ENCODE measurements at places on chromosomes 13 and 19.

- DNase-seq: no peak
These were observed 60.6 kb downstream of the CDADC1 start for GRCh38 chr13:49308097-49308875.

- DNase-seq: no peak
These were observed 216.3 kb upstream of the ZNF507 start for GRCh38 chr19:32129141-32129540.

DNA sequence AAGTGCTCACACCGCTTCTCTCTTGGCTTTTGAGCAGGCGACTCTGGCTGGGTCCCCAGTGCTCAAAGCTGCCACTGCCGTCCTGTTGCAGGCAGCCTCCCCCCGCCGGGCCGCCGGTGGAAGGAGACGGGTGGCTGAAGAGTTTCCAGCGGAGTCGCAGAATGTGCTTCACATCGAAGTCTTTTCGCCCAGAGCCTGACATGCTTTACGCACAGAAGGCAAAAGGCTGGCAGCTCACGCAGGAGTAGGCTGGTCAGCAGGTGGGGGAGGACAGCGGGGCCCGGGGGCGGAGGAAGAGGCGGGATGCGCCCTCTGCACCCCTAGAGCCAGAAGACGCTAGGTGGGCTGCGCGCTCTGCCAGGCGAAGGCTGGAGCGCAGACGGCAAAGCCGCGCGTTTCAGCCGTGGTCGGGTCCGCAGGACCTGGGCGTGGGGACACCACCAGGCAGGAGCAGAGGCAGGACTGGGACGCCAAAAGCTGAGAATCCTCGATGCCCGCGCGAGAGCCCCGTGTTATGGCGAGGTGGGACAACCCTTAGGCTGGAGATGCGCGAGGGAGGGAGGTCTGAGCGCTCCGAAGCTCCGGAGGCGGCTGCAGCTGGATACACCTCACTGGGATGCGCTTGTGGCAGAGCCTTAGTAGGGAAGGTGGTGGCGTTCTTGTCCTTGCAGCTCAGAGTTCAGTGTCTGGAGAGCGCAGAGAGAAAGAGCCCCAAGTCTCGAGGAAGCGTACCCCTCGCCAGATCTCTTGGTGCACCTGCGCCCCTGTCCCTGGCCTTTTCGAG lies at the start of gene ATXN8OS:
ATXN8OS (plus strand) TSS at position 329 of the 784 bp plus-strand sequence.
- no peak for DNase-seq

DNA sequence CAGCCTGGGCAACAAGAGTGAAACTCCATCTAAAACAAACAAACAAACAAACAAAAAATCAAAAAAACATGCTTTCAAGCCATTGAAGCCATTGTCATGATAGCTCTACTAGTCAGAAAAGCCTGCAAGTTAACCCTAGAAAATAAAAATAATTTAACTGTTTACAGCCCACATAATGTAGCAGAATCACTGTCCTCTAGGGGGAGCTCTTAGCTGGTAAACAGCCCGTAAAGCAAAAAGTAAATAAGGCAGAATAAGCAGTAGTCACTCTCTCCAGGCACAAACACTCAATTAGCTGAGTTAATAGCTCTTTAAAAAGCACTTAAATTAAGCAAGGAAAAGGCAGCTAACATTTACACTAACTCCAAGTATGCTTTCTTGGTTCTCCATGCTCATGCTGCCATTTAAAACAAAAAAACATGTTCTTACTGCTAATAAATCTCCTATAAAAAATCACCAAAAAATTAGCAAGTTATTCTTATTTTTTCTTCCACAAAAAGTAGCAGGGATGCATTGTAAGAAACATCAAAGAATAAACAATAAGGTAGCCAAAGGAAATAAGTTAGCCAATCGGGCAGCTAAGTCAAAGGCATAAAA lies 11.3 kb downstream of the LILRB4 start:
- DNase-seq: no peak

- no peak for DNase-seq
These were observed 167.4 kb downstream of the SLITRK6 start for GRCh38 chr13:85631801-85632200.

GRCh38 chr19:14544977-14545715 lies 15.8 kb downstream of the TECR start:
- DNase-seq: no peak

- DNase-seq: no peak
These were observed 201.8 kb upstream of the MIR17HG start for GRCh38 chr13:91145571-91146205.

DNA sequence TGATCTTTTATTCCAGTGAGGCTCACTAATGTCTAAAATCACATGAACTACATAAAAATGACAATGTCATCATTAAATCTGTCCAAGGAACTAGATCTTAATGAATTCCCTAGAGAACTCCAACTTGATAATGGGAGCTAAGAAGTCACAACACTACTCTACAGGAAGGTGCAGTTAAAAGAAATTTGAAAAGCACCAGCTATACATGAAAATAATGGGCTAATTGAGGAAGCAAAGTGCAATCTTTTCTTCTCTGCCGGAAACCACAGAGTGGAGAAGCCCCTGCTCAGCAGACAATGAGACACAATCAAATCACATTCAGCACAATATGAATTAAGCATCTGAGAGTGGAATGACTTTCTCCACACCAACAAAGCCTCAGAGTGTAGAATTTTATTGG lies 261.7 kb downstream of the LHFPL6 start:
- no peak for DNase-seq

DNA sequence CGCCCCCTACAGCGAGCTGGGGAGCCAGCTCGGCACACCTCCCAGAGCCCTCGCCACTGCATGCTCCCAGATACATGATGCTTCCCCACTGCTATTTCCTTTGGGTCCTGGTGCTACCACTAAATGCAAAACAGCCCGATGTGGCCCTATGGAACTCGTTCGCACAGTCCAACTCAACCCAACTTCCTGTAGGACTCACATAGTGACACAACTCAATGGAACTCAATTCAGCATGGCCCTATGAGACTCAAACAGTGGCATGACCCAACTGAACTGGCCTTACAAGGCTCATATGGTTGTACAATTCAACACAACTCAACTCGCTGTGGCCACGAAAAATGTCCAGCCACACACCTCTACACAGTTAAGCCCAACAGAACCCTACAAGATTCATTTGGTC lies 3.5 kb downstream of the KCNA7 start:
- DNase-seq: no peak

- no peak for DNase-seq
These were observed 215.2 kb downstream of the NBEA start for GRCh38 chr13:35157143-35157755.

GRCh38 chr19:45939792-45940514 lies 25.4 kb upstream of the NANOS2 start:
- DNase-seq: no peak

Measured in stimulated activated CD8-positive, alpha-beta memory T cell treated with anti-CD3 and anti-CD28 coated beads, Interleukin-2, amount 100 ng/mL, for 48 hours (primary cell).